Thoracic aorta (tissue), 2 donors: ENCODE measurements at places on chromosomes 16 and 17. TPM values are rescaled to one million over a fixed set of nuclear protein-coding genes. Genes with fewer than 3 reads are reported as not detected.

PRM2 gene
- not detected for total RNA-seq

ACSF3 gene
- 41.7 TPM for total RNA-seq

KRT15 gene
- total RNA-seq, result 0.68 TPM

PLEKHG4 gene
- 3.1 TPM for total RNA-seq

MAP3K3 gene
- 102 TPM for total RNA-seq

EME1 gene
- total RNA-seq, result not detected

WNT3 gene
- 0.27 TPM for total RNA-seq

TP53TG3C gene
- total RNA-seq, result not detected

ADORA2B gene
- total RNA-seq, result 1.6 TPM

HS3ST2 gene
- 7.3 TPM for total RNA-seq

TP53TG3E gene
- not detected for total RNA-seq

LAT gene
- 15.3 TPM for total RNA-seq
